Ureter (tissue), 1 donor: ENCODE measurements at places on chromosomes 11 and 22.
A peak's percentile ranks its signal among the peaks of the same experiment; 100 is the strongest.

- peak; percentile 34 for DNase-seq
Observed at GRCh38 chr11:2089536-2090165, 49.5 kb downstream of the IGF2 start.

GRCh38 chr11:84799112-84799511, 828.0 kb downstream of the DLG2 start:
- DNase-seq = no peak

DNA sequence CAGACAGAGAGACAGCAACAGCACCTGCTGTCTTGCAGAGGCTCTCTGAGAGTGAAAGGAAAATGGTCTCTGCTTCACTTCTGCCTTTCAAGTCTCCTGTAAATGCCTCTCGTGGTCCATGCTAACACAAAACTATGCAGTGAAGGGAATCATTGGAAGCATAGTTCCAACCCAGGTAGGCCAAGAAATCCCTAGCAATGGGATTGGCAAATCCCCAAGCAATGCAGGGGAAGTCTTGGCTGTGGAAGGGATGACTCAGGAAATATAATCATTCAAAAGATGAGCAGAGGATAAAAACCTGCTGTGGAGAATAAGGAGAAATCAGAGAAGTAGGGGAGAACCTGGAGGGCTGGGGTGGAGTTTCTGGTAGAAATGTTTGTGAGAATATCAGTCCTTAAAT, 216.1 kb upstream of the ZBED5 start:
- DNase-seq = no peak

- peak; percentile 87 for DNase-seq
Observed at GRCh38 chr22:30649430-30650007, 13.9 kb downstream of the SLC35E4 start.
